Kidney epithelial cell (primary cell): ENCODE measurements at places on chromosomes 12 and 14.
A peak's percentile ranks its signal among the peaks of the same experiment; 100 is the strongest.

- no peak for DNase-seq
Observed at GRCh38 chr12:14803830-14804160, 325 bp downstream of the C12orf60 start.

- no peak for DNase-seq
Observed at GRCh38 chr12:29672580-29672979, 111.2 kb downstream of the TMTC1 start.

GRCh38 chr12:93740751-93741150 is 63.6 kb downstream of the CRADD start:
- no peak for DNase-seq

- DNase-seq, result no peak
Observed at GRCh38 chr14:23126548-23127278, 7.7 kb upstream of the CEBPE start.

GRCh38 chr14:100587086-100587762 is at the start of gene BEGAIN:
Gene BEGAIN, minus strand, starts transcription at chr14:100587417. Its CDS starts 127 bp downstream, at chr14:100587290.
- no peak for DNase-seq

- no peak for DNase-seq
Observed at GRCh38 chr14:23580152-23580926, 1.7 kb upstream of the JPH4 start.

GRCh38 chr12:57461917-57462250 is 2.3 kb downstream of the GLI1 start:
- no peak for DNase-seq

DNA sequence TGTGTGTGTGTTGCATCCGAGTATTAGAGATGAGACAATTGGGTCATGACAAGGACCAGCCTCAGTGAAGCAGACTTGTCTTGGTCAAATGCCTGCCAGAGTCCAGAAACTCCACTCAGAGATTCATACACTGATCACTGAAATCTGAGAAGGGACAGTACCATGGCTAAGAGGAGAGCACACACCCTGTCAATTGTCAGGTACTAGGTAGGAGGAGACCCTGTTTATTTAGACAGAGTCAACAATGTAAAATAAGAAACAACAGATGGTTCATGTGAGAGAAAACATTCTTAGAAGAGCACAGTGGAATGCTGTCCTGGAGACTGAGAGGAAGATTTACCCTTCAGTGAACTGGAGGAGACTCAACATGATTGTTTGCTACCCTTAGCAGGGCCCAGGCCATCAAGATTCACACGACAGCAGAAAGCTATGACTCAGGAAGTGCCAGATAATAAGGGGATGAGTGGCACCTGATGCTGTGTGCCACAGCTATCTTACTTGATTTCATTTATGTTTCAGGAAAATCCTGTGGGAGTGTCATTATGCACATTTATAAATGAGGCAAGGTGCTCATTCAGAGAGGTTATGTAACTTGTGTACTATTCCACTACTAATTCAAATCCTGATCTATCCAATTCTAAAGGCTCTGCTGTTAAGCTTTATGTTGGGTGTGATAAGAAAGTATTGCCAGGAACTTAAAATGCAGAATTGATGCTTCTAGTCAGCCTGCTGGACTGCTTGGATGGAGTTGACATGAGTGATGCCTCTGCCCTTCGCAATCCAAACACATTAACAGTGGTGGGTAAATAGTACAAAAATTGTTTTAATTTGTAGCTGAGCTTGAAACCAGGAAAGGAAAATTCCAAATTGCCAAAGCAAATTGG is 136.6 kb upstream of the NEDD1 start:
- no peak for DNase-seq

GRCh38 chr14:101562659-101563351 is 1.5 kb downstream of the DIO3 start:
- no peak for DNase-seq

DNA sequence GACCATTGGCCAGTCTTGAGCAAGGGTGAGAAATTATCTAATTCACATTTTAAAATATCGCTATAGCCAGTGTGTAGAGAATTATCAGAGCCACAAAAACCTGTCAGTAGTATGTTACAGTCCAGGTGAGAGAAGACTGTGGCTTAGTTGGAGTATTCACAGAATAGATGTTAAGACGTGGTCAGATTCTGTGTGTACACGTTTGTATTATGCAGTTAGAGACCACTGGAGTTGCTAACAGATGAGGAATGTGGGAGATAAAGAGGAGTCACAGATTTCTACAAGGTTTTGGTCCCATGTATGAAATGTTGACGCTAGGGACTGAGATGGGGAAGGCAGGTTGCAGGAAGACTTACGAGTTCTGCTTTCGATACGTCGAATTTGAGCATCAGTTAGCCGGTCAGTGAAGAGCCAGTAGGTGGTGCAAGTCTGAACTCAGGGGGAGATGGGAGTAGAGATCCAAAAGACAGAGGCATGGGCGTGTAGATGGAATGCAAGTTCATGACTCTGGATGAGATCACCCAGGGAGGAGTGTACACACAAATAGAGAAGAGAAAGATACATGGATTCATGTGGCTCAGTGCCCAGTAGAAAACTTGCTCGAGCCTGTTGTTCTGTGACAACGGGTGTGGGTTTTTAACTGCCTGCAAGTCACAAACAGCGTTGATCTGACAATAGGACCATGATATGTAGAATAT is 114.8 kb upstream of the FLRT2 start:
- DNase-seq, result peak; percentile 62

DNA sequence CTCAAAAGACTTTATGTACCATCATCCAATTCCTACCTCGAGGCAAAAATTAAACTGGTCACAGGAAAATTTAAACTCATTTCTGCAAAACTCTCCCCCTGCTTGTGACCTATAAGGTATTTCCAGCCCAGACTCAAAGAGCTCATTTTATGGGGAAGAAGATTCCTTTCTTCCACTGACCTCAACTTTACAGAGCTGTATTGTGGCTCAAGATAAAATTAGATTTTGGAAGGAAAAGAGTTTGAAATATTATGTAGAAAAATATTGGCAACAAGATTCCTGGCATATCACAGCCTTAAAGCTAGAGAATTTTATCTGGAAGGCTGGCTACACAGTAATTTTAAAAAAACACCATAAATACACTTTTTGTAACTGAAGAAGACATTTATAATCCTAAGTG is 91.7 kb downstream of the STXBP6 start:
- DNase-seq, result no peak

GRCh38 chr12:24839268-24839791 is 109.6 kb downstream of the BCAT1 start:
- no peak for DNase-seq

- no peak for DNase-seq
Observed at GRCh38 chr12:53974084-53975063, at the start of gene HOTAIR. Gene HOTAIR, minus strand, starts transcription at chr12:53974954.

- DNase-seq, result no peak
Observed at GRCh38 chr12:44127966-44128710, 292.3 kb downstream of the TMEM117 start.

DNA sequence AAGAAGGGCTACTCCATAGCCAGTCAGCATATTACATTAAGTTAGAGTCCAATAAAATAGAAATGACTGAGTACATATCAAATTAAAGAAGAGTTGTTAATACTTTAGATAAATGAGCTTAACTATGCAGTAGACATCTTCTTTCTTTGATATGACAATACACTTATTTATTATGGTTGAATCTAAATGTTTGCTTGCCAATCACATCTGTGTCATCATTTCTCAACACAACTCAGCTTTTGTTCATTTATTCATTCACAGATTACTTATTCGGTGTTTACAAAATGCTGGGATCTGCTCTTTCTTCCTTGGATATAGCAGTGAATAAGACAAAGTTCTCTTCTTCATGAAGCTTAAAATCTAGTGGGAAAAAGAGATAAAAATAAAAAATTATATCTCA is 614.6 kb upstream of the ATP2B1 start:
- DNase-seq, result no peak

- DNase-seq, result no peak
Observed at GRCh38 chr12:62700091-62700880, 233.7 kb downstream of the MON2 start.

DNA sequence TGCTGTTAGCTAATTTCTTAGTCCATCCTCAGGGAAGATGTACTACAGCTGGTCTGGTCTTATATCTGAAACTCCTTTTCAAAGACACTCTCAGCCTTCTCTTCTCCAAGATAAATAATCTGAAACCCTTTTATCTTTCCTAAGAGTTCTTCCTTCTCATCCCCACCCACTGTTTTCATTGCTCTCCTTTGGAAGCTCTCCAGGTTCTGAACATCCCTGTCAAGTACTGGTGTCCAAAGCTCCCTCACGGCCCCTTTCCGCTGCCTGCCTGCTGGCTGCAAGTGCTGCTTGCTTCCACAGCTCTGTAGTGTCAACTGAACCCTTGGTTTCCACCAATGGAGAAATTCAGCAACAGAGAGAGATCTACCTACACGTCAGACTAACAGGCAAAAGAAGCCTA is 6.6 kb upstream of the SLC6A13 start:
- DNase-seq, result no peak

- no peak for DNase-seq
Observed at GRCh38 chr12:71752891-71753290, 1.8 kb upstream of the RAB21 start.

DNA sequence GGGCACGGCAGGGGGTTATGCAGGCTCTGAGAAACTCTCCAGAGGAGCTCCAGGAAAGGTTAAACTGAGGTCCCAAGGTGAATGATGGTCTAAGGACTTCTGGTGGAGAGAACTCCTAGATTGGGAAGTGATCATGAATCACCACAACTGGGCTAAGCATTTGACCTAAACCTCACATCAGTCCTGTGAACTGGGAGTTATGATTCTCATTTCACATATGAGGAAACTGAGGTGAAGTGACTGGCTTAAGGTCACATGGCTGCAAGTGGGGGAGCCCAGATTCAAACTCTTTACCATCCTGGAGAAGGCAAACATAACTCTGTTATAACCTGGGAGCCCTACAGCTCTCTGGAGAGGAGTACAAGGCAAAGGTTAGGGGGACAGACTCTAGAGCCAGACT is 4.2 kb downstream of the RARG start:
- DNase-seq, result no peak

GRCh38 chr12:49907352-49907751 is 3.7 kb upstream of the FAIM2 start:
- DNase-seq, result no peak

GRCh38 chr12:129540249-129540648 is 363.6 kb downstream of the TMEM132D start:
- no peak for DNase-seq

GRCh38 chr12:26828280-26829073 is 4.5 kb downstream of the ITPR2 start:
- DNase-seq, result no peak

DNA sequence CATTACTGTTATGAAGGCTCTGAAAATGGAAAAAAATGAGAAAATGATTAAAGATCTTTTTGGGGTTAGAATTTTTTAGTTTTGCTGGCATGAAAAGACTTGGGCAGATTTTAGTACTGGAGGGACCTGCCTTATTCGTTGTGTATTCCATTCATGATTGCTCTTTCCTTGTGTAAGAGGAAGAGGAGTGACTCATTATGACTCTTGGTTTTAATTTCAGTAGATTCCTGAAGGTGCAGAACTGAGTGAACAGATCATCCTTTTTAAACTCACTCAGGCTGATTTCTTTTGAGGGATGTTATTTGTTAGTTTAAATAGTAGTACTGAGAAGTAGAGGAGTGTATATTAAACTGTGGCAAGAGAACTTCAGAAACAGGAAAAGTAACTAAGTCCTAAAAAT is 41.6 kb downstream of the AKAP6 start:
- DNase-seq, result peak; percentile 72

GRCh38 chr12:57983858-57984505 is 42.6 kb downstream of the ATP23 start:
- no peak for DNase-seq

GRCh38 chr14:63853831-63854293 is 1.1 kb downstream of the SYNE2 start:
- no peak for DNase-seq

GRCh38 chr14:94079891-94080620 is 946 bp downstream of the DDX24 start:
- DNase-seq, result no peak

DNA sequence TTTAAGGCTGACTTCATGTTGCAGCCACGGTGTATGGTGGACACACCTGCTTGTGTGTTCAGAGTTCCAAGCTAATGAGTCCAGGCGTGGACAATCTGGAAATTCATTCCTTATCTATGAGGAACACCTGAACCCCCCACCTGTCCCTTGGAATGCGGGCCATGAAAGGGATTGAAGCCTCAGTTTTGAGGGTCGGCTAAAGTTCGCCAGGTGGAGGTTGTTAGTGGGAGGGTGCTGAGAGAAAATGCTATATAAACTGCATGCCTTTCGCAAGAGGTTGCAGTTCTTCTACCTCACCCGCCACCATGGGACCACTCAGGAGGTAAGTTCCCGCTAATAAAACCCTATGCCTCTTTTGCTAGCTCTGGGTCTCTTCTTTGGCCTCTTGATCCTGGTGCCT is 348.0 kb downstream of the BCL11B start:
- no peak for DNase-seq

DNA sequence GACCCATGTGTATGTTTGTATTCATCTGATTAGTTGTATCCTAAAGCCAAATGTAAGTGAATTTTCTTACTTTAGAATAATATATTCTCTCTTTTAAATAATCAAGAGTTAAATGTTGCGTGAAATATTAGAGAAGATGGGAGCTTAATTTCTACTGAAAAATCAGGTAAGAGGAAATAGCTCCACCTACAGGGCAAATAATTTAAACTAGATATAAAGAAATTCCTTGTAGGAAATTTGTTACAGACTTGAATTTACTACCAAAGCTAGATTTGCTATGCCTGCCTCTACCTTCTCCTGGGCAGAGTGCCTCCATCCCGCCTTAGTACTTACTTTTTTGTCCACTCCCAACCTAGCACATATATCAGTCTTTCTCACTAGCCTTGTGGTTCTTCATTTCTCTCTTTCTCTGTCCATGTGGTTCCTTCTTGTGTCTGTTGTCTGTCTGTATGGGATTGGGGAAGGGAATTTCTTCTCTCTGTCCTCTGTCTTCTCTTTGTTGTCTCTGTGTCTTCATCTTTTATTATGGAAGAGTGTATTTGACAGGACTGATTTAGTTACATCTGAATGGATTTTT is 44.7 kb downstream of the PALS1 start:
- DNase-seq, result no peak

- DNase-seq, result peak; percentile 16
Observed at GRCh38 chr14:83706231-83706954, 1823.6 kb upstream of the FLRT2 start.

DNA sequence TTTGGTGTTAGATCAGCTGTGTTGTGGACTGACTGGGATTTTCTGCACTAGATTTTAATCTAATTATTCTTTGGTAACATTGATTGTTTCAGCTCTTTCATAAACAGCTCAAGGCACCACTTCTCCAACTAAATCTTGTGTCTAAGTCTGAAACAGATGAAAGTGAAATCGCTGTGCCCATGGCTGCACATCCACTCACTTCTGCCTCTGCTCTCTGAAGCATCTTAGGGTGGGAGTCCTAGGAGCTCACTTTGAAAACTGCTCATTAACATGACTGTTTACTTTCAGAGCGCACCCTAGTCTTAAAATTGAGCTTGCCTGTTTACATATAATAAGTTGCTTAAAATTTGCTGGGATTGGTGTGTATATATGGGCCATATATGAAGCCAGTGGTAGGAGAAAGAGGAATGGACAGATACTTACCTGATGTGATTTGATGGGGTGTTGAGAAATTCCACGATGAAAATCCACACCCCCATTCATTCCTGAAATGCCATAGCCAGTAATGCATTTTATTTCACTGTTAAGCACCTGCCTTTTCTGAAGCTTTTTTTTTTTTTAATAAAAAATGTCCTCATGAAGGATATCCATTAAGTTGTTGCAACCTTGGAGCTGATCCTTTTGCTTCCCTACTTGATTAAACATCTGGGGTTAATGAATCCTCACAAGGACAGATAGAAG is 52.8 kb downstream of the PPFIBP1 start:
- no peak for DNase-seq

GRCh38 chr14:46940611-46941010 is 289.0 kb upstream of the RPL10L start:
- no peak for DNase-seq
